ENCODE measurements at places on chromosomes 7 and 10. TPM values are rescaled to one million over a fixed set of nuclear protein-coding genes. Genes with fewer than 3 reads are reported as not detected.

ASAH2 gene
- polyA plus RNA-seq: 0.25 TPM

SPDYE1 gene
- not detected for polyA plus RNA-seq

EBLN1 gene
- not detected for polyA plus RNA-seq

ZCCHC24 gene
- polyA plus RNA-seq: 0.34 TPM

OR2A7 gene
- polyA plus RNA-seq: 3.6 TPM

TFR2 gene
- polyA plus RNA-seq: 5.9 TPM

WEE2 gene
- not detected for polyA plus RNA-seq

HYAL4 gene
- not detected for polyA plus RNA-seq

RAPGEF5 gene
- 1.5 TPM for polyA plus RNA-seq

WDFY4 gene
- 255 TPM for polyA plus RNA-seq

CALML5 gene
- polyA plus RNA-seq: not detected

HOXA2 gene
- polyA plus RNA-seq: not detected

HOXA10 gene
- polyA plus RNA-seq: not detected

SPDYE2 gene
- polyA plus RNA-seq: 0.07 TPM

CPN1 gene
- polyA plus RNA-seq: not detected

GFRA1 gene
- not detected for polyA plus RNA-seq

OR13A1 gene
- polyA plus RNA-seq: 5.8 TPM

CALML3 gene
- not detected for polyA plus RNA-seq

ADIRF gene
- not detected for polyA plus RNA-seq

RTKN2 gene
- 0.48 TPM for polyA plus RNA-seq

PIP gene
- not detected for polyA plus RNA-seq

PAPOLB gene
- polyA plus RNA-seq: not detected

SSMEM1 gene
- not detected for polyA plus RNA-seq

MOSPD3 gene
- polyA plus RNA-seq: 19.2 TPM

GTF2I gene
- polyA plus RNA-seq: 187 TPM

VGF gene
- polyA plus RNA-seq: 0.10 TPM

HOXA6 gene
- polyA plus RNA-seq: not detected

PDE6C gene
- not detected for polyA plus RNA-seq

SEMA3E gene
- not detected for polyA plus RNA-seq

TLX1 gene
- not detected for polyA plus RNA-seq

CYP3A5 gene
- polyA plus RNA-seq: not detected

IL6 gene
- 341 TPM for polyA plus RNA-seq

FAM241B gene
- polyA plus RNA-seq: 2.0 TPM

RPEL1 gene
- polyA plus RNA-seq: not detected

PTPN20 gene
- polyA plus RNA-seq: 0.24 TPM

DGKI gene
- not detected for polyA plus RNA-seq

OPN1SW gene
- polyA plus RNA-seq: not detected

PIK3AP1 gene
- 167 TPM for polyA plus RNA-seq

EPDR1 gene
- polyA plus RNA-seq: not detected

OPALIN gene
- polyA plus RNA-seq: not detected

GHRHR gene
- polyA plus RNA-seq: not detected

OR2A5 gene
- polyA plus RNA-seq: not detected

CFAP46 gene
- polyA plus RNA-seq: 0.35 TPM

TMEM273 gene
- polyA plus RNA-seq: 6.1 TPM

KCND2 gene
- polyA plus RNA-seq: not detected

C10orf67 gene
- 0.06 TPM for polyA plus RNA-seq

LARP4B gene
- 35.6 TPM for polyA plus RNA-seq

STEAP2 gene
- not detected for polyA plus RNA-seq

GPR26 gene
- not detected for polyA plus RNA-seq

CSTF2T gene
- 4.5 TPM for polyA plus RNA-seq

AKR1C4 gene
- polyA plus RNA-seq: not detected

SSBP1 gene
- 37.2 TPM for polyA plus RNA-seq

HOXA4 gene
- polyA plus RNA-seq: 0.30 TPM

TAS2R4 gene
- 0.22 TPM for polyA plus RNA-seq

TMEM130 gene
- polyA plus RNA-seq: not detected

CDNF gene
- polyA plus RNA-seq: 2.1 TPM

Data from B cell (primary cell).